Renal cortical epithelial cell (primary cell): ENCODE measurements at places on chromosomes 11 and 22. TPM values are rescaled to one million over a fixed set of nuclear protein-coding genes. Genes with fewer than 3 reads are reported as not detected.
A peak's percentile ranks its signal among the peaks of the same experiment; 100 is the strongest.

Gene GAL3ST3
- total RNA-seq: 0.87 and 1.8 TPM in 2 replicates

Gene PGA5
- not detected in 2 replicates for total RNA-seq

DNA sequence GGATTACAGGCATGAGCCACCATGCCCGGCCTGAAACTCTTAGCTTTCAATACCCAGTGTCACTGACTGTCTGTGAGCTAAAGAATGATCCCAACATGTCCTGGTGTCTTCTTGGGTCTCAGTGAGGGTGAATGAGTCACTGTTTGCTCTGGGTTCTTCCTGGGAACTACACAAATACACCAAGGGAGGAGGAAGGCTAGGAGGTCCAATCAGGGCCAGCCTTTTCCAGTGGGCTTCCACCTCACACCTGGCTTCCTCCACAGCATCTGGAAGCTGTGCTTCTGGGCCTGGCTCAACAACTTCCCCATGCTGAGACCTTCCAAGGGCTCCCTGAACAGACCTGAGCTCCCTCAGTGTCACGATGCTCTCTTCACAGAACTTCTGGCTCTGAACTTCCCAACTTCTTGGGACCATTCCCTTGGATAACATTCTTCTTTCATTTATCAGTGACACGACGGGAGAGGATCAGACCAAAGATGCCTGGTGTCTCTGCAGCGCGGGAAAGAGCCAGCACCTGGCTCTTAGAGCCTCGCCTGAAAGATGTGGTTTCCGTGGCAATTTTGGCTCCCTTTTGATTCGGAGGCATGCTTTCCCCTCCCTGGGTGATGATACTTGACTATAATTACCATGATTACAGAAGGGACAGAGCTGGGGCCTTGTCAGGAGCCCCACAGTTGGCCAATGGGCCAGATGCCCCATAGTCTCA lies 22.3 kb upstream of the CHRM4 start:
- no peak for DNase-seq

GRCh38 chr11:36390963-36391471 lies 94.9 kb downstream of the PRR5L start:
- DNase-seq: peak; percentile 44

GRCh38 chr11:73244589-73245240 lies 26.6 kb downstream of the P2RY2 start:
- DNase-seq: peak; percentile 22

GRCh38 chr11:61715867-61716266 lies 35.7 kb downstream of the DAGLA start:
- DNase-seq: no peak

GRCh38 chr22:39574779-39575551 lies 4.4 kb downstream of the CACNA1I start:
- peak; percentile 87 for DNase-seq

GRCh38 chr11:69330330-69330729 lies 36.4 kb downstream of the MYEOV start:
- DNase-seq: no peak

DNA sequence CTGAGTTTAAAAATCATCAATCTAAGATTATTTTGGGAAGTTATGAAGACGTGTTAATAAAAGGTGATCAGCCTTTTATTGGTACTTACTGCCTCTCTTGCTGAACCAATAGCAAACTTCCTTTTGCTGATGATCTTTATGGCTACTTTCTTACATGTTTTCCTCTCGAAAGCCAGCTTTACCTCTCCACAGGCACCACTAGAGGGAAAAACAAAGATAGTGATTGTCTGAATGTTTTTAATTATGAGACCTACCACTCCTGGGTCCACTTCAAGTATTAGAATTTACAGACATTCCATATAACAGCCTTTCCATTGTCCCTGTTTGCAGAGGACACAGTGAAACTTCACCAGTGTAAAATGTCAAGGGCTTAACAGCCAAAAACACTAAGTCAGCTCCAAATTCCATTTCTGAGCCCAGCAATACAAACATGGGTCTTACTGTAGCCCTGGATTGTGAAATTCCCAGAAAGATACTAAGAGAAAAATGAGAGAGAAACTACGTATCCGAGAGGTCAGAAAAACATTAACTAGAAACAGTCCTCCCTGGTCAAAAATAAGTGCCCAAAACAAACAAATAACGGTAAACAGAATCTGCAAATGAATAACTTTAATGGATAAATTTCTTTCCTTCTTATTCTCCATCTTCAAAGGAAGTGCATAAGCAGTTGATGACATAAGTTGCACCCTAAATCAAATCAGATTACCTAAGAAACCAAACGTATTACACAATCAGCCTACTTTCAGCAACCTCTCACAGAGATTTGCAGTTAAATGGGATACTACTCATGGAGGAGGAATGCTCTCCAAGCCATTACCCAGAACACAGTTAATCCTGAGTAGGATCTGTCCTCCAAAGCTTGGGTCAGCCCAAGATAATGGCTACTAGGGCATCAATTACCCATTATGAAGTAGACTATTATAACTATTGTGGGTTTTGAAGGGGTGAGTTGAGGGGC lies 29.5 kb downstream of the CHEK2 start:
- DNase-seq: peak; percentile 100

GRCh38 chr11:95653099-95653498 lies 136.5 kb downstream of the FAM76B start:
- DNase-seq: no peak
